ENCODE measurements at places on chromosomes 16 and 17. TPM values are rescaled to one million over a fixed set of nuclear protein-coding genes. Genes with fewer than 3 reads are reported as not detected.

- peak; percentile 60 for DNase-seq
These were observed 27.1 kb upstream of the CRYBA1 start for GRCh38 chr17:29219378-29220047.

PRSS27 gene
- polyA plus RNA-seq: 0.39 TPM

SLC5A10 gene
- polyA plus RNA-seq: 0.15 TPM

- DNase-seq: no peak
These were observed 7.8 kb downstream of the CD300A start for GRCh38 chr17:74474043-74474792.

GRCh38 chr17:4945176-4945943 lies 3.0 kb downstream of the PFN1 start:
- peak; percentile 35 for DNase-seq

GRCh38 chr16:89013111-89013510 lies 36.1 kb upstream of the CBFA2T3 start:
- no peak for DNase-seq

- DNase-seq: no peak
These were observed 58.7 kb upstream of the DLX4 start for GRCh38 chr17:49910094-49910857.

KRT31 gene
- not detected for polyA plus RNA-seq

DNA sequence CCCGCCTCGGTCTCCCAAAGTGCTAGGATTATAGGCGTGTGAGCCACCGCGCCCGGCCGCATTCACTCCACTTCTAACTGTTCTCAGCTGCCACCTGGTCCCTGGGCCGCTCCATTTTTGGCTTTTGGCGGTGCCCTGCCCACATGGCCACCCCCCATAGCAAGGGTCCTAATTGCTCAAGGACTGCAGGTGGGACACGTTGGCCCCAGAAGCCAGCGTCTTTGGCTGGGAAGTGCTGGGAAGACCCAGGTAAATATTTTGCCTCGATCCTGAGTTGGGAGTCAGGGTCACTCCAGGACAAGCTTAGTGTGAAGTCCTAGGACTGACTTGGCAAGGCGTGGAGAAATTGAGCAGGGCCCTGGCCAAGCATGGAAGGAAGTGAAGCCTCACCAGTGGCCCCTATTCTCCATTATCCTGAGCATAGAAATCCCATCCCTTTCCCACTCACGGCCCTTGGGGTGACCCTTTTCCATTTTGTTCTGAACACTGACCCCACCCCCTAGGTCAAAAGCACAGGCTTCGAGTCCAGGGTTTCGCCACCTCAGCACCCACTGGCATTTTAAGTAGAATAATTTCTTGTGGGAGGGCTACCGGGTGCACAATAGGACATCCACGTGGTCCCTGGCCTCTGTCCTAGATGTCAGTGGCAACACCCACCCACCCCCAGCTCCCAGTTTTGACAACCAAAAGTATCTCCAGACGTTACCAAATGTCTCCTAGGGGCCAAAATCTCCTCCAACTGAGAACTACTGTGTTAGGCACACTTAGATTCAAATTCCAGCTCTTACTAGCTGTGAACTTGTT lies 5.9 kb upstream of the WDR81 start:
- DNase-seq: no peak

DNA sequence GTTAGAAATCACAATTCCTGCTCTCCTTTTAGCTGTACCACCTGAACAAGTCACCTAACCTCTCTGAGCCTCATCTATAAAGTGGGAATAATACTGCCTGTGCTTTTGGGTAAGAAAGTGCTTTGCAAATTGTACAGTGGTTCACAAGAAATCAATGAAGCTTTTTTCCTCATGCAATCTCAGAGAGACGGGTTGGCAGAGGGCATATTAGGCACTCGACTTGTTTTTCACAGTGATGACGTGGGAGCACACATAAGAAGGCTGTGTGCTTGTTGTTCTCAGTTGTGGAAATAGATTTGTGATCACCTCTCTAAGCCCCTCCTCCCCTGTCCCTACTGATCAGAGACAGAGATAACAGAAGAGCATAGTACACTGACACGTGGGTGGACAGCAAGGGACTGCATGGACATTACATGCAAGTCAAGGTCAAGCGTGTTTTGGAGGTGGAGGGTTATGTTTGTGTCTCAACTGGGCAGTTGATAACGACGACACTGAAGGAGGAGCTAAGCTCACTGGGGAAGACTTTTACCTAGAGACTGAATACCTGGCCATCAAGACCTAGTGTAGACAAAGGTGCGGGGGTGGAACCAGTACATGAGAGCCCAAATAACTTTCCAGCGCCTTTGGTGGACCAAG lies 1.7 kb upstream of the GPT2 start:
- DNase-seq: no peak

DNA sequence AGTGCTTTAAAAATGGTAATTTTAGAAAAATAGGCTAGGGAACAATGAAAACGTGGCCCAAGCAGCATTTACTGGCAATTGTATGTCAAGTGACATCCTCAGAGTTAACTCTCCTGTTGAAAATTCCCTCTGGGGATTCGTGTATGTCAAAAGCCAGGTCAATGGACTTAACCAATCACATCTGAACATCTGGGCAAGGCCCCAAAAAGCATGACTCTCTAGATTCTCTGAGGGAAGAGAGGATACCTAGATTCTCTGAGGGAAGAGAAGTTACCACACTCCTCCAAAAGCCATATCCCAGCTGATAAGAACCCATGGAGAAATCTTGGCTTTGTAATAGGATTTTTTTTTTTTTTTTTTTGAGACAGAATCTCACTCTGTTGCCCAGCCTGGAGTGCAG lies 23.5 kb downstream of the NFE2L1 start:
- no peak for DNase-seq

SPN gene
- polyA plus RNA-seq: 96.0 TPM

EFCAB13 gene
- 8.9 TPM for polyA plus RNA-seq

- DNase-seq: peak; percentile 63
These were observed 1.2 kb downstream of the DYNLL2 start for GRCh38 chr17:58084317-58084981.

TBX21 gene
- 0.13 TPM for polyA plus RNA-seq

- DNase-seq: peak; percentile 64
These were observed 10.3 kb upstream of the MSL1 start for GRCh38 chr17:40111221-40112128.

DNA sequence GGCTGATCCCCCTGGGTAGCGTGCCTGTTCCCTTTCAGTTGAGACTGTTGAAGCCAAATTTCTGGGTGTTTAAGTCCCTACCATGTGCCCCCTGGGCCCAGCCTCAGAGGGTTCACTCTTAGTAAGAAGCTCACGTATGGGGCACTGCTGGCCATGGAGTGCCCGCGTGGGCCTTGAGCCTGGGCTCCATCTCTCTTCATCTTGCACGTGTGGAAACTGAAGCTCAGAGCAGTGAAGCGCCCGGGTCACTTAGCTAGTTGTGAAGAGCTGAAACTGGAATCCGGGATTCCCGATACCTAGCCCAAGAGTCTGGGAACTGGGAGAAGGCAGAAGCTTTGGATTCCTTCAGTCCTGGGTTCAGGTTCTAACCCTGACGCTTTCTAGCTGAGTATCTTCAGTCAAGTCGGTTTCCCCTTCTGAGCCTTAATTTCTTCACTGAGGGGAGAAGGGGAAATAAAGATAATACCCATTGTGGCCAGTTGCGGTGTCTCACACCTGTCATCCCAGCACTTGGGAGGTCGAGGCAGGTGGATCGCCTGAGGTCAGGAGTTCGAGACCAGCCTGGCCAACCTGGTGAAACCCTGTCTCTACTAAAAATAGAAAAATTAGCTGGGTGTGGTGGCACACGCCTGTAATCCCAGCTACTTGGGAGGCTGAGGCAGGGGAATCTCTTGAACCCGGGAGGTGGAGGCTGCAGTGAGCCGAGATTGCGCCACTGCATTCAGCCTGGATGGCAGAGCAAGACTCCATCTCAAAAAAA lies 103.9 kb downstream of the OR1D5 start:
- DNase-seq: no peak

BRCA1 gene
- polyA plus RNA-seq: 1.1 TPM

GRCh38 chr17:76135810-76136188 lies 5.2 kb downstream of the FOXJ1 start:
- no peak for DNase-seq

SYCE1L gene
- polyA plus RNA-seq: 1.9 TPM

DNA sequence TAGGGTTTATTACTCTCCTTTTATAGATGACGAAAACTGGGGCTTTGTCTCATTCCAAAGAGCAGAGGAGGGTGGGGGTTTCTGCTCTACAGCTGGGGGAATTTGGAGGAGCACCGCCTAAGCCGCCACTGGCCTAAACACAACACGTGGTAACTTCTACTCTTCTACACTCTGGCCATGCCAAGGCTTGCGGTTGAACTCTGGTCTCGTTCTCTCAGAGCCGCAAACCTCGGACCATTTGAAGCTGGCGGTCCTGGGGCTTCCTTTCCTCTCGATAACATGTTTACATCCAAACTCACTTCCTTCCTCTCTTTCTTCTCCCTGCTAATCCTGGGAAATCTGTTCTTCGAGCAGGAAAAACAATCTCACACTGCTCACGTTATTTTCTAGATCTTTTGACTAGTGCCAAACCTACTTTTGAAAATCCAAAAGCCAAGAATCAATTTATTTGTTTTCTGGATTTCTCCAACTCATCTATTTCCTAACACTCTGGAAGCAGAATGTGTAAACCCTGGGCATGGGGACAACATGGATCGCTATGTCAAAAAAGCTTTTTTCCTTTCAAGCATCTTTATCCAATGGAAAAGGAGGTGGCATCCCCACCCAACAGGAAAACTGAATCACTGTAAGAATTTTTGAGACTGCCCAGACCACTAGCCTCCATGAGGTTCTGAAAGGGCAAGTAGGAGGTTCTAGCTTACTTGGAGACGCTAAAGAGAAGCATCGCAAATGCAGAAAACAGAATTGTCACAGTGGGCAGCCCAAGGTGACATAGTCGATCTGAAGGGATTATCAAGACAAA lies 13.6 kb upstream of the EEF2K start:
- peak; percentile 76 for DNase-seq

ITGAD gene
- polyA plus RNA-seq: not detected

- DNase-seq: no peak
These were observed 130.3 kb downstream of the ZNF423 start for GRCh38 chr16:49725651-49726050.

DNA sequence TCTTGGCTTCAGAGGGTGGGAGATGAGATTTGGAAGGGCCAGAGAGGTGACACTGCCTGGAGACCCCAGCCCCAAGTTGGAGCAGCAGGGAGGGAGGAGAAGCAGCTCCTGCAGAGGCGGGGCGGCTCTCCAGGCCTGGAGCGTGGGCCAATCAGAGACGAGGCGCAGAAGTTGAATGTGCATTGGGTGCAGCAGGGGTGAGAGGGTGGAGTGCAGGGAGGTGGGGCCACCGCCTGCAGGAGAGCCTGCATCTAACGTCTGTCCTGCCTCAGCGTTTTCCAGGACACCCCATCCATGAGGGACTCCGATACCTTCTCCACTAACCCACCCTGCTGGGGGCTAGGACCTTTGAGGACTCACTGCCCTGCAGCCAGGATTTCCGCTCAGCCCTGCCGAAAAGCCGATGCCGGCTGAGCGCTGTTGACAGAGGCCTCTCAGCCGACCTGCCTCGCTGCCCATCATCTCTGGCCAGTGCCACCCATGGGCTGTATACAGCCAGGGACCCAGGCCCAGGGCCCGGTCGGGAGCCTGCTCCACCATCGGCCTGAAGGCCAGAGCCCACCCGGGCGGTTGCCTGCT lies 146.2 kb downstream of the ENGASE start:
- DNase-seq: no peak

- DNase-seq: no peak
These were observed 1718.4 kb downstream of the TP53TG3F start for GRCh38 chr16:35177851-35178250.

DNA sequence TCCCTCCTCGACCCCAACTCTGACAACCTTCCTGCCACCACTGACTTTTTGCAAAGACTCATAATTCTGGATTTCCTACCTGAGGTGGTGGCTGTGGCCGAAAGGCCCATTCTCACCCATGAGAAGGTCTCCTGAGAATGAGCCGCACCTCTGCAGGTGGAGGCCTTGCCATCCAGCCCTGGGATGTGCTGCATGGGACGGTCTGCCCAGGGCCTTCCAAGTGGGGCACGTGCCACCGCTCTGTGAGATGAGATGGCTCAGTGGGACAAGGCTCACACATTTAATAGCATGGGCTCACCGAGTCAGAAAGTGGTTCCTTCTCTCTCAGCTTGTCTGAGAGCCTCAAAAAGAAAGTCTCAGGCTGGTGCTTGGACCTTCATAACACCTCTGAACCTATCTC lies 112.8 kb downstream of the AMFR start:
- DNase-seq: no peak

KAT8 gene
- polyA plus RNA-seq: 106 TPM

DNA sequence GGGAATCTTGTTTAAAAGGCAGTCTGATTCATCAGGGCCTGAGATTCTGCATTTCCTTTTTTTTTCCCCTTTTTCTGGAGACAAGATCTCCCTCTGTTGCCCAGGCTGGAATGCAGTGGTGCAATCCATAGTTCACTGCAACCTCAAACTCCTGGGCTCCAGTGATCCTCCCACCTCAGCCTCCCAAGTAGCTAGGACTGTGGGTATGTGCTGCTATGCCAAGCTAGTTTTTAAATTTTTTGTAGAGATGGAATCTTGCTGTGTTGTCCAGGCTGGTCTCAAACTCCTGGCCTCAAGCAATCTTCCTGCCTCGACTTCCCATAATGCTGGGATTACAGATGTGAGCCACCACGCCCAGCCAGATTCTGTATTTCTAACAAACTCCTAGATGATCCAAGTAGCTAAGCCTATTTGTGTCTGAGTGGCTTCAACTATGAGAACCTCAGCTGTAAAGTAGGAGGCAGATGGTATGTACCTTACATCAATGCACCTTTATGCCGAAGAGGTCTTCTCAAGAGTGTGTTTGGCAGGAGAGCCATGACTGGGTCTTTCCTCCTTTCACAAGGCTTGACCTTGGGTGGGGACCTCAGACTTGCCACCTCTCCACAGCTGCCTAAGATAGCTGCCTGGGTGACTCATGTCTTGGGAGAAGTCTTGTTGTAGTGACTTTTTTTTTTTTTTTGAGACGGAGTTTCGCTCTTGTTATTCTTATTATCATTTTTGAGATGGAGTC lies 10.9 kb downstream of the LDAF1 start:
- DNase-seq: no peak

CDH8 gene
- polyA plus RNA-seq: not detected

- no peak for DNase-seq
These were observed 8.2 kb downstream of the RHBDF2 start for GRCh38 chr17:76492989-76493501.

- DNase-seq: peak; percentile 24
These were observed 14.0 kb downstream of the COPZ2 start for GRCh38 chr17:48023400-48024148.

- DNase-seq: no peak
These were observed 2.3 kb upstream of the UBALD2 start for GRCh38 chr17:76262732-76263344.

GRCh38 chr17:48100160-48100559 lies 1.1 kb downstream of the CBX1 start:
- DNase-seq: no peak
